ENCODE measurements at places on chromosomes 3 and 15. TPM values are rescaled to one million over a fixed set of nuclear protein-coding genes. Genes with fewer than 3 reads are reported as not detected.

PPP2R3A gene
- total RNA-seq: 0.11 TPM

SENP8 gene
- total RNA-seq: 1.6 TPM

MAP3K13 gene
- 10.5 TPM for total RNA-seq

ISLR2 gene
- total RNA-seq: not detected

DNA sequence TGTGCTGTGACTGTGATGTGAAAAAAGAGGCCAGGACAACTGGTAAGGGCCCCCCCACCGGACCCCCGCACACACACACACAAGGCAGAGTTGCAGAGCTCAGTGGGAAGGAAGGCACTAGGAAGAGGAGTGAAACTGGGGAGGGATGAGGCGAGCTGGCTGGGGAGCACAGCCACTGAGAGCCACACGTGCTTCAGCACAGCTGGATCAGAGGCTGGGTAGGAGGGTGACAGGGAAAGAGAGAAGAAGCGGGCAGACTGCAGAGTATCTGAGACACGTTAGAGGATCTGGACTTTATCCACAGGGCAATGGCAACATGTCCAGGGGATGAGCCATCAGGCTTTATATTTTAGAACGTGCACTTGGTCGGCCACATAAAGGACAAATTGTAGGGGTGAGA lies 38.0 kb upstream of the TKT start:
- no peak overlapping the region for H3K4me3 ChIP-seq
- no peak for DNase-seq
- no peak overlapping the region for H3K27ac ChIP-seq
- H3K36me3 ChIP-seq: peaks cover 58% of the 10 kb centered on the region
- no peaks in the 10 kb centered on the region for H3K4me1 ChIP-seq
- H3K27me3 ChIP-seq: no peaks in the 10 kb centered on the region

DNA sequence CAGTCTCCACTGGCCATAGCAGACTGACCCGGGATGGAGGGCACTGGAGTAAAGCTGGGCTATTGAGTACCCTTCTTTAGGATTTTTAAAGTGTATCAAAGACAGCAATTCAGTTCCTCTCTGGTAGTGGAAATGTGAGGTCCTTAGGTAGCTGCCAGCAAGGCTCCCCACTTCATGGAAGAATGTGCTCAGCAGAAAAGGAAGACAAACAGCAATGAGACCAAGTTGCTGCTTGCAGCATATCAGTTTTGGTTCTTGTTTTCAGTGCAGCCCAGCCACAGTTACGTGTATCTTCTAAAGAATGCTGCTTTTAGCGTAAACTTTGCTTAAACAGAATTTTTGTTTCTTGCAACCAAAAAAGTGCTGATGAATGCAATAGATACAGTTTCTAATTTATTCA lies 374.0 kb upstream of the CBLB start:
- no peaks in the 10 kb centered on the region for H3K27me3 ChIP-seq
- H3K4me1 ChIP-seq: peaks cover 4% of the 10 kb centered on the region
- no peak overlapping the region for H3K4me3 ChIP-seq
- no peak for DNase-seq

GRCh38 chr3:193347521-193348501 lies 30.7 kb downstream of the ATP13A5 start:
- H3K4me1 ChIP-seq: no peaks in the 10 kb centered on the region
- H3K36me3 ChIP-seq: no peaks in the 10 kb centered on the region
- H3K27me3 ChIP-seq: peaks cover 2% of the 10 kb centered on the region
- DNase-seq: no peak
- no peak overlapping the region for H3K27ac ChIP-seq
- no peak overlapping the region for H3K4me3 ChIP-seq

GRCh38 chr3:145704020-145704419 lies 457.0 kb downstream of the PLOD2 start:
- H3K36me3 ChIP-seq: no peaks in the 10 kb centered on the region
- no peaks in the 10 kb centered on the region for H3K4me1 ChIP-seq
- H3K4me3 ChIP-seq: no peak overlapping the region
- DNase-seq: no peak
- H3K27me3 ChIP-seq: no peaks in the 10 kb centered on the region

- no peaks in the 10 kb centered on the region for H3K36me3 ChIP-seq
- H3K4me3 ChIP-seq: no peak overlapping the region
- DNase-seq: no peak
- H3K27ac ChIP-seq: no peak overlapping the region
- H3K4me1 ChIP-seq: no peaks in the 10 kb centered on the region
These were observed 232.7 kb upstream of the ATP10A start for GRCh38 chr15:26095710-26096330.

GRCh38 chr3:143265501-143266070 lies 146.0 kb downstream of the CHST2 start:
- no peak for DNase-seq
- peaks cover 7% of the 10 kb centered on the region for H3K4me1 ChIP-seq
- H3K4me3 ChIP-seq: no peak overlapping the region
- no peaks in the 10 kb centered on the region for H3K27me3 ChIP-seq

GRCh38 chr3:171116365-171116764 lies 89.8 kb upstream of the SLC2A2 start:
- no peak for DNase-seq
- no peak overlapping the region for H3K4me3 ChIP-seq
- H3K27ac ChIP-seq: no peak overlapping the region
- no peaks in the 10 kb centered on the region for H3K4me1 ChIP-seq
- H3K36me3 ChIP-seq: no peaks in the 10 kb centered on the region

DNA sequence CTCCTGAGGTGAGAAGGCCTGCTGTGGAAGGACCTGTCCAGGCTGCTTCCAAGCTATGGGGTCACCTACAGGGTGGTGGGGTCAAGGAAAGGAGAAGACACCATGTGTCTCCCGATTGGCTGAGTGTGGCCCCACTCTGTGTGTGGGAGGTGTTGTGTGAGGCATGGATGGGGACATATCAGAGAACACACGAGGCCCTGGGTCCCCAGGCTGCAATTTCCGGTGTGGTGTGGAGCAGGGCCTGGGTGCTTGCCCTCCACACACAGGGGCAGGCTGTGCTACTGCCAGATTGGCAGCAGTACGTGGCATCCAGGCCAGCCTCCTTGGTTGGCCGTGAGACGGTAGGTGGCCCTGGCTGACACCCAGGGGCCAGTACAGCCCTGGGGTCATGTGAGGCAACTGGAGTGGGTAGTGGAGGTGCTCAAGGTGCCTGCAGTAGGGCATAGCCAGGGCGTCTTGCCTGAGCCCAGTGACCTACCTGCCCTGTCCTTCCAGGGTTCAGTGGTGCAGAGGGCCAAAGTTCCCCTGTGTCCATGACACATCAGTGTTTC lies 233.8 kb downstream of the SNRPN start:
- no peak for DNase-seq
- H3K4me3 ChIP-seq: no peak overlapping the region
- no peaks in the 10 kb centered on the region for H3K36me3 ChIP-seq
- no peaks in the 10 kb centered on the region for H3K27me3 ChIP-seq
- no peak overlapping the region for H3K27ac ChIP-seq

DNA sequence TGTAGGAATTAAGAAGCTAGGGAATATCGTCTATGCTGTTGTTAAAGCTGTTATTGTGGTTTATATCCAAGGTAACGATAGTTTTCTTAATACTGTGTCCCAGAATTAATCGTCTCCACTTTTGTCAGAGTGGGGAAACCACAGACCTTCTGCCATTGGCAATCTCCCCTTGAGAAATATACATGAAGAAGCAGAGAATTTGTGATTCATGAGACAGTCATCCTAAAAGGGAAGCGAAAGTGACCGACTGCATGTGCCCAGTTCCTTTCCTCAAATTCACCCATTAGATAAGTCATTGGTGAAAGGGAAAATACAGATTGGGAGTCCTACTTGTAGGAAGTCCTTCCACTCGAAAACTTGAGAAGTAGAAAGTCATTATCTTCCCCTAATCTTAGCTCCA lies 26.6 kb downstream of the DIPK2A start:
- H3K27me3 ChIP-seq: no peaks in the 10 kb centered on the region
- peak overlapping the region; percentile 27 for H3K27ac ChIP-seq
- peaks cover 15% of the 10 kb centered on the region for H3K36me3 ChIP-seq
- DNase-seq: no peak
- H3K4me1 ChIP-seq: peaks cover 24% of the 10 kb centered on the region

DNA sequence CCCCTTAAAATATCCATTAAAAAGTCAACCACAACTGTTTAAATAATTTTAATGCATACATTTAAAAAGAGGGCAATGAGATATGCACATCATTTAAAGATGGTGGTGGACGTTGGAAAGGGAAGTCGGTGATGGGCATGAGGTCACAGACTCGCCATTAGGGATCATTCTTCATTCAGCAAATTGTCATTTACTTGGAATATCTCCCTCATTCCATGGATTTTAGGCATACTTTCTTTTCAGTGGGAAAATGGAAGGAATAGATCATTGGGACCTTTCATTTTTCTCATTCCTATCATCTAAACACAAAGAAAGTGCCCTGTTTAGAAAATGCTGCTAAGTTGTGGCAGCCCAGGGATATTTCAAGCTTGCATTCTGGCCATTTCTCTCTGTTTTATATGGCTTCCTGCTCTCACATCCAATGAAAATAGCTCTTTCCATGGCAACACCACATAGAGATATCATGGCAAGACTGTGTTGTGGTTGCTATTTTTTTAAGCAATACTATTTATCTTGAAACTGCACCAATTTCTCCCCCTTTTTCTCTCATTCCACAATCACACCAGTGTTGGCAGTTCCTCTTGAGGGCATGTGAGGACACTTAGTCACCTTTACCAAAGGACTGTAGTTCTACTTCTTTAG lies 40.7 kb upstream of the LMCD1 start:
- DNase-seq: no peak
- H3K4me1 ChIP-seq: no peaks in the 10 kb centered on the region
- no peak overlapping the region for H3K27ac ChIP-seq
- H3K27me3 ChIP-seq: no peaks in the 10 kb centered on the region

DNA sequence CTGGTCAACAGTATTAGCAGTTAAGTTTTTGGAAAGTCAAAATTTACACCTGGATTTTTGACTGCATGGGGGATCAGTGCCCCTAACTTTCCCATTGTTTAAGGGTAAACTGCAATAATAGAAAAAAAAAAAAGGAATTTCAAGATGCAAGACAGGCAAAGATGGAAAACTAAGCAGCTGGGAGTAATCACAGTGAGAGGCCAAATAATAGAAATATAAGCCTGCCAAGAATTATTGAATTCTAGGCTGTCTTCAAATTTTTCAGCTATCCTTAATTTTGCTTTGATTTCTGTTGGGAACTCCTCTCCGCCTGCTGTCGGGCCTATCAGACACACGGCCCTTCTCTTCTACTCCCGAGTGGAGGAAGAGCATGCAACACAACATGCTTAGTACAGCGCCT lies 215.5 kb upstream of the LMCD1 start:
- H3K36me3 ChIP-seq: no peaks in the 10 kb centered on the region
- no peaks in the 10 kb centered on the region for H3K4me1 ChIP-seq
- peaks cover 2% of the 10 kb centered on the region for H3K27me3 ChIP-seq
- DNase-seq: no peak
- H3K27ac ChIP-seq: no peak overlapping the region
